ENCODE measurements at places on chromosomes 13 and 19. TPM values are rescaled to one million over a fixed set of nuclear protein-coding genes. Genes with fewer than 3 reads are reported as not detected.

GRCh38 chr13:40777166-40777808 lies 6.3 kb upstream of the MRPS31 start:
- DNase-seq: peak; percentile 41

APOC1 gene
- 44.8 TPM for total RNA-seq

- DNase-seq: no peak
Observed at GRCh38 chr19:44585371-44586133, 27.8 kb upstream of the IGSF23 start.

DNA sequence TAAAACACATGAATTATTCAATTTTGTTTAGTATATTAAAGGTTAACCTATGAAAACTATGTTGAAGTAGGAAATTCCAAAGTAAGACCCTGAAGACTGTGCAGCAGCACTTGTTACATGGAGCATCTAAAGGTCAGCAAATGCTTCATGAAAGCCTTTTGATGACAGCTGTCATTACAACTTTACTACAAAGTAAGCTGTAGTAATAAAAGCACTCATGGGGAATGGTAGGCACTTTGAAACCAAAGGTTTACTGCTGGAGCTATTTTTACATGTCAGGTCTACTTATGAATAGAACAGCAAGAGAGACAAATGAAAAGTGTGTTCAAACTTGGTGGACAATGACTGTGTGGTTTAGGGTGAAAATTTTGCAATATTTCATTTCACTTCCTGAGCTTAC lies 672.5 kb upstream of the PCDH20 start:
- no peak for DNase-seq

GRCh38 chr13:35841060-35841521 lies 290.1 kb downstream of the DCLK1 start:
- DNase-seq: no peak

IFNL4 gene
- total RNA-seq: not detected

- peak; percentile 68 for DNase-seq
Observed at GRCh38 chr19:19554074-19555023, 16.3 kb downstream of the CILP2 start.

LACC1 gene
- total RNA-seq: 4.8 TPM

SRRM5 gene
- total RNA-seq: 0.26 TPM

- DNase-seq: no peak
Observed at GRCh38 chr13:27975564-27976361, 6.6 kb upstream of the CDX2 start.

GRCh38 chr13:23674795-23675640 lies 104.8 kb downstream of the TNFRSF19 start:
- DNase-seq: no peak

- no peak for DNase-seq
Observed at GRCh38 chr13:67223024-67223423, 7.1 kb downstream of the PCDH9 start.
